NCI-H2081 (cell line): ENCODE measurements at places on chromosomes 4 and X.

DNA sequence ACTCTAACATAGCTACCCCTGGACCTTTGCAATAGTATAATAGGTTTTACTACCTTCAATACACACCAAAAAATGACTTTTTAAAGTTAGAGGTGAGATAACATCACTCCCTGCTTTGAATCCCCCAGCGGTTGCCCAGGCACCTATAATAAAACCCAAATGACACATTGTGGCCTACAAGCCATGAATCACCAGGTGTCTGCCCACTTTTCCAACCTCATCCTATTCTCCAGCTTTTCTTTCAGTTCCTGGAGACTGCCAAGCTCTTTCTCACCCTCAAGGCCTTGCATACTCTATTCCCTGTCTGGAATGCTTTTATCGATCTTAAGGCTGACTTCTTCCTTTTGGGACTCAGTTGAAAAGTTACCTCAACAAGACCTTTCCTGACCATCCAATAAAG lies 16.4 kb upstream of the PRSS48 start:
- no peak for DNase-seq

GRCh38 chrX:88355252-88355651 lies 391.8 kb upstream of the CPXCR1 start:
- no peak for DNase-seq

DNA sequence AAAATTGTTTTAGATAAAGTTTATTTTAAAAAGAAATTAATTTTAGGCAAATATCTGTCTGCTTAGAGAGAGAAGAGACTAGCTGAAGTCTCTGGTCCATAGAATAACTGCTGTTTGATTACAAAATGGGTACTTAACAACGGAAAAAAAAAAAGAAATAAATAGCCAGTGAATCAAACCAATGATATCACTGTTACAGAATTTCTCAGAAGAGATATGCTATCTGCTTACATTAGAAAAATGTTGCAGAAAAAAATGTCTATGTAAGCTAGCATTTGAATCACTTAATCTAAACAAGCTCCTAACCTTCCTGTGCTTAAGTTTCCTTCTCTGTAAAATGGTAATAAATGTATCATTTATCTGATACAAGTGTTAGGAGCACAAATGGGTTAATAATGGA lies 189.9 kb downstream of the IL15 start:
- DNase-seq, result no peak

- DNase-seq, result no peak
These were observed 15.3 kb downstream of the PLP1 start for GRCh38 chrX:103791826-103792485.

DNA sequence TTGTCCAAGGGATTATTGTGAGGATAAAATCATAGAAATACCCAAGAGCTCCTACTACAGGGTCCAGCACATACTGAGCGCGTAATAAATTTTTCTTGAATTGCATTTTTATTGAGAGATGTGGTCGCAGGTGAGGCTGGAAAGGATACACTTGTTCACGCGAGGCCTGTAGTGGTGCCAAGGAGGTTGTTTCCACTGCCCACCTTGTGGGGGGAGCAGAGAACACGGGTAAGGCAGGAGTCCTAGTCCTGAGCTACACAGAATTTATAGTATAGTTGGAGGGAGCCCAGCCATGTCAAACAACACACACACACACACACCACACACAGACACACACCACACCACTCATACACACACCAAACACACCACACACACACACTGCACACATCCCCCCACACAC lies 31.8 kb upstream of the CYP4V2 start:
- DNase-seq, result no peak

GRCh38 chrX:28889591-28890090 lies 302.4 kb downstream of the IL1RAPL1 start:
- DNase-seq, result no peak

DNA sequence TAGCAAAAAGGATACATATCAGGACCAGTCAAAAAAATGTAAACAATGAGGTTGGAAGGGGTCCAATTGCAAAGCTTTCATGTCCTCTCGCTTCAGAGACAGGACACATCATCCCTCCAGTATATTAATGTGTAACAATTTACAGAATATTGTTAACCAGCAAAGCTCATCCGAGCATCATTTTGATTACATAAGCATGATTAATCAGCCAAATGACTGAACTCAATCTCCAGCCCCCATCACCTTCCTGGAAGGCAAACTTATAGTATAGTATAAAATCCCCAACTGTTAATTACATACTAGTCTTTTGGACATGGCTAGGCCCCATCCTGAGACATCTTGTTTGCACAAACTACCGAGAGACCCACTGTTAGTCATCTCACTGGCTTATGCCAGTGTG lies 77.6 kb upstream of the TRAM1L1 start:
- no peak for DNase-seq

DNA sequence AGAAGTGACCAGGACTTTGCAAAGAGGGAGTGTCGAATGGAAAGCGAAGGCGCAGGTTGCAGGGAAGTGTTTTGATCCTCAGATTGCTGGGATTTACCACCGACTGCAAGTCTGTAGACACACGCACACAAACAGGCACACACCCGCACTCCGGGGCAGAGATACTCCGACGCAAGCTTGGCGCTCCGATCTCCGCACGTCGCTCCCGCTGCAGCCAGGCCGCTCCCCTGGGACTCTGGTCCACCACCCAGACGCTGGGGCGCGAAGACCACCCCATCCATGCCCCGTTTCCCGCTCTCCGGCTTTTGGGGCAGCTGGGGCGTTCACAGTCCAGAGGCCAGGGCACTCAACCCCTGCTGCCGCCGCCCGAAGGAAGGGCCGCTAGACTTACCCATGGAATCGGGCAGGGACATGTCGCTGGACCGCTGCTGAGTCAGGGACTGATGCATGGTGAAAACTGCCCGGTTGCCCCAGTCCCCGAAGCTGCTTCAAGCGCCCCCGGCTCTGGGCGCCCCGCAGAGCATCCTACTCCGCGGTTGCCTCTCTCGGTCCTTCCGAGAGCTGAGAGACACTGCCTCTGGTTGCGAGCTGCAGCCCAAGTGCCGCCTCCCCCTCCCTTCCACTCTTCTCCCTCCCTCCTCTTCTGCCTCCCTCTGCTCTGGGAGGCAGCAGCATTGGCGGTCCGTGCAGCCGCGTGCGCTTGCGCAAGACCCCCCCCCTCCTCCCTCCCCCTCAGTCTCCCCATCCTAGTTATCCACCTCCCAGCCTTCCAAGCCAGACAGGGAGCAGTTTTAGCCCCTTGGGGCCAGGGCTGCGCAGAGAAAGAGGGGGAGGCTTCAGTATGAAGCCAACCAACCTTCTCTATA lies at the start of gene TMEM255A:
Gene TMEM255A (minus strand): TSS at position 601 of the 866 bp plus-strand sequence. CDS start 152 bp downstream, at position 449.
- peak; percentile 14 for DNase-seq

GRCh38 chrX:130418066-130418465 lies 16.3 kb downstream of the RBMX2 start:
- DNase-seq, result no peak

DNA sequence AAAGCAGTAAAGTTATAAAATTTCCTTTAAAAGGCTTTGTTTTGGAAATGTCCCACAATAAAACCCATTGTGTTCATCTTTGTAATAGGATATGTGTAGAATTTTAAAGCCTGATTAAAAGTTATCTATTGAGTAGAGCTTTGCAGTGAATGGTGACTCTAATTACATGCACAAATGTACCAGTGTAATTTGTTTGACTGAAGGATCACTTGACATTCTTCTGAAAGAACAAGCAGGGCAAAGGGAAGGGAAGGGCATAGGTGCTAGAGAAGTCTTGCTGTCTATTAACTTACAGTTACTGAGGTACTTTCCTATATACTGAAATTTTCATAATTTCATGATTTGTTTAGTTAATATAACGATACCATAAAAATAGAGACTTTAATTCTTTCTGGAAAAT lies 70.8 kb downstream of the STIM2 start:
- DNase-seq, result no peak

DNA sequence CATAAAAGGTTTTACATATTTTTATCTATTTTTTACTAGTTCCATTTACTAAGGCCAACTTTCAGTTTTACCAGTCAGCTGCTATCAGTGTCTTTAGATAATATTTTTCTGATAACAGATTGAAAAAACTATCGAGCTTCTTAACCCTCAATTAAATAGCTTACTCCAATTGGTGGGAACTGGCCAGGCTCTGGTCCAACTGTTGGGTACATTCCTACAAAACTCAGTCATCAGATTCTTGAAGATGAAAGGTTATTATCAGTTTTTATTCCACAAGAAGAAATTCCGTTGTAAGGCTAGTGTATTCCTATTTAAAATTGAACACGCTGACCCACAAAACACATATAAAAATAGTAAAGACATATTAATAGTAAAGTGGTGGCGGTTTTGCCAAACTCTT lies 346.2 kb downstream of the MAPK10 start:
- DNase-seq, result no peak

DNA sequence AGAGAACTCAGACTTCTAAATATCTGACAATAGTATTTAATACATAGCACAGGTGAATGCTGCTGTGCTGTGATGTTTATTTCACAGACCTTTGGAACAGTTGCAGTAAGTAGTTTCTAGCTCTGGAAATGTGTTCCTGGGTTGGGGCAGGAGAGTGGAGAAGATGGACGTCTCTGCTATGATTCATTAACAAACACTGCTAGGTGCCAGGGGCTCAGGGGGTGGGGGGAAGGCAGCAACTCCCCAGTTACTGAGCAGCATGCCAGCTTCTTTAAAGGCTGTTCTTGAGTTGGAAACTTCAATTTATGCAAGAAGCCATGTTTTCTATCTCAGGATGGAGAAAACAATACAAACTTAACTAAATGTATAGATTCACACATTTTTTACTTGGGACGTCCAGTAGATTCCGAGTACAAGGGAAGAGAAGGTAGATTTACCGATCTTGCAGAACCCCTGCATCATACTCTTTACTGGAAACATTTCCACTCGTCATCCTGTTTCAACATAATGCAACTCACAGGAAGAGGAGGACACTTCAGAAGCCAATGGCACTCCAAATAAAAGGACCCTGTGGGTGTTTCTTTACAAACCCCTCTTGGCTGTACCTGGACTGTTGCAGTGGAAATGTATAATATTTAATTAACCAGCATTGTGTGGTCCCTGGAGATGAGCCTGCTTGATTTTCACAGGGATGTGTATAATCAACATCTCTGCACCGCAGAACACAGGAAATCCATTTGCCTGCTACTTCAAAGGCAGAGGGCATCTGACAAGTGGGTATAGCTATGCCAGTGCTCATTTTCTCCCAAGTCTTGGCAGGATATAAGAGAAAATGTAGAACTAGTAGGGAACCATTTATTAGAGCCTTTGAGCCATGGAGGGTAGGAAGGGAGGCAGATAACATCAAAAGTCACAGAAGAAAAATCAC lies 171.4 kb downstream of the SH3KBP1 start:
- no peak for DNase-seq

DNA sequence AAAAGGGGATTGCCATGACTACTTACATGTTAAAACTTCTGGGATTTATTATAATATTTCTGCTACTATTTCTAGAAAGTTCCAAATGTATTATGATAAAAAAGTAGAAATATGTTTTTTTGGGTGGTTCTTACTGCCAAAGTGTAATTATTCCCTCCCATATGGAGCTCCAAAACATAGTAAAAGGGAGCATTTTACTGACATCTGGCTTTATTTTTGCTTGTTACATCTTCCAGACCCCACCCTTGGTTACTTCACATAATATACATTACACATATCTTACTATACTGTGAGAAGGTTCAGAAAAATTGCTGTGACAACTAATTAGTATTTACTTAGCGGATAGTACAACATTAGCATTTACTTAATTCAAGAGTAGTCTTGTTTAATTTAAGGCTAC lies 205.1 kb upstream of the TLL1 start:
- DNase-seq, result peak; percentile 13

DNA sequence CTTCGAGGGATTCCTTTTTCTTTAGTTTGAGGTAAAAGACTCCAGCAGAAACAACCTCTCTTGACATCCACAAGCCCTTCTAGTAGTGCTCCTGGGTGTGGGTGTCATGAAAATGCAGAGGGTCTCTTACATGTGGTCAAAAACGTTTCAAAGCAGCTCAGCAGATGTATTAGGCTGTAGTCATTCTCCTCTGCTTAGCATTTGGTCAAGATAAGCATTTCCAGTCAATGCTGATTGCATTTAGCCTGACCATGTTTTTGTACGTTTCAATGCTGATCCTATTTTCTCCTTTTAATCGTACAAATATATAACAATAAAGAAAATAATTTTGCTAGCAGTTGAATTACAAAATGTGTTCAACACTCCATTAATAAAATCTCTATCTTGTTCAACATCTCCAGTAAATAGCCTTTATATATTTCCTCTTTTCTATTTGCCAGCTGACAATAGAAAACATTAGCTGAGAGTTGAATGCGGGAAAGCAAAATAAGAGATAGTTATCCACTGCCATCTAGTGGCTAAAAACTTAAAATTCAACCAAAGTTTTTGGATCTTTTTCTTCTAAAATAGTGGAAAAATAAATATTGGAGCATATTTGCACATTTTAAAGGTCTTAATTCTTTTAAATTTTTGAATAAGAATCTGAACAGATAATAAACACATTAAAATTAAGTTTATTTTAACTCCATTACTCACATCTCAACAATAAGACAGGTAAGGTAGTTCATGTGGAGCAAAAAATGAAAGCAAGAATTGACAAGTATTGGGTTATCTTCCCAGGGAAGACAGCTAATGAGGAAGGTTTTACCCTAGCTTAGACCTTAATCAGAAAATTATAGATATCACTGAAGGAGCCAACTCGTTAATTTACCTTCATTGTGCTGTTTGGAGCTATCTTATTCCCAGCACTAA lies 15.2 kb upstream of the PACRGL start:
- peak; percentile 51 for DNase-seq

DNA sequence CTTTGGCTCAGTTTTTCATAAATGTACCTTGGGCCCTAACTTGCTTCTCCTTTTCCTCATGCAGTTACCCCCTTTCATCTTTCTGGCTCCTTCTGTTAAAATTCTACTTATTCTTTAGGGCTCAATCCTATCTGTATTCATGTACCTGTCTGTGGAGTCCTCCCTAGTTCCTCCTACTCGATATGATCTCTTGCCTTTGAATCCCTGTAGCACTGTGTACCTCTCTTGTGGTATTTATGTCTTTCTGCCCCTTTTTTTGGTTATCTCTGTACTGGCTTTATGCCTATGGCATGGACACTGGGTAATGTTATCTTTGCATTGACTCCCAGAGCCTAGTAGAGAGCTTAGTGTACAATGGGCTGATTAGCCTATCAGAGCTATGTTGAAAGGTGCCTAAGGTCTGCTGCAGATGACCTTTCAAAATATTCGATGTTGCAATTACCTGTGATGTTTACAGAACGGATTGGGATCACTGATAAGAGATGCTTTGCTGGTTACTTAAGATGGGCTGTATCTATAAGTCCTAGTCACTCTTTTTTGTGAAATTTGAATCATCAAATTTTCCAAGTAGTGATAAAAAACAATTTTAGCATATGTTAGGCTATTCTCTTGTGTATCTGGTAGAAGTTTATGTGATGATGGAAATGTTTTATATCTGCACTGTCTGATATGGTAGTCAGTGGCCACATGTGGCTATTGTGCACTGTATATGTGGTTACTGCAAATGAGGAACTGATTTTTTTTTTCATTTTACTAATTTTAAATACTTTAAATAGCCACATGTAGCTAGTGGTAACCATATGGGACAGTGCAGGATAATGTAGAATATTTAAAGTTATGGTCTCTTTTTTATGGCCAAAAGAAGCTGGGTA lies 33.5 kb downstream of the TMEM164 start:
- no peak for DNase-seq

GRCh38 chr4:137531168-137531985 lies 917 bp downstream of the PCDH18 start:
- DNase-seq, result no peak

GRCh38 chr4:126265888-126266287 lies 951.1 kb downstream of the FAT4 start:
- DNase-seq, result no peak

- DNase-seq, result no peak
These were observed 9.0 kb upstream of the PIM2 start for GRCh38 chrX:48927736-48928382.
